ENCODE measurements at places on chromosomes 1 and 21. TPM values are rescaled to one million over a fixed set of nuclear protein-coding genes. Genes with fewer than 3 reads are reported as not detected.

NPPB gene
- total RNA-seq, result not detected

- no peak for DNase-seq
Observed at GRCh38 chr1:56777972-56778371, 41.2 kb downstream of the FYB2 start.

C2CD4D gene
- 2.0 TPM for total RNA-seq

DNA sequence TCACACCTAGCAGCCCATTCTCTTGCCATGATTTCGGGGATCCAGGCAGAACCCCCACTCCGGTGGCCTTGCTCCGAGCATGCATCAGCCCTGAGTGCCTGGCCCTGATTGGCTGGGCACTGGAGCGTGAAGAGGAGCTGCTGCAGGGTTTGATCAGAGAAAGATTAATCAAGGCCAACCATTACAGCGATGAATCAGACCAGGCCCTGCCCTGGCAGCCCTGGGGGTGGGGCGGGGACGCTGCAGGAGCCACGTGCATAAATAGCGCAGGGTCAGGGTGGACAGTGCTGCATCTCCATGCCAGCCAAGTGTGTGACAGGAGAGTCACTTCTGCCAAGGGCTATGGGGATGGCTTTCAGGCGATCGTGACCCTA lies 3.4 kb upstream of the FAM131C start:
- no peak for DNase-seq

Data from CD8-positive, alpha-beta memory T cell (primary cell).